CD4-positive, alpha-beta T cell (primary cell): ENCODE measurements at places on chromosomes 3 and 15.

DNA sequence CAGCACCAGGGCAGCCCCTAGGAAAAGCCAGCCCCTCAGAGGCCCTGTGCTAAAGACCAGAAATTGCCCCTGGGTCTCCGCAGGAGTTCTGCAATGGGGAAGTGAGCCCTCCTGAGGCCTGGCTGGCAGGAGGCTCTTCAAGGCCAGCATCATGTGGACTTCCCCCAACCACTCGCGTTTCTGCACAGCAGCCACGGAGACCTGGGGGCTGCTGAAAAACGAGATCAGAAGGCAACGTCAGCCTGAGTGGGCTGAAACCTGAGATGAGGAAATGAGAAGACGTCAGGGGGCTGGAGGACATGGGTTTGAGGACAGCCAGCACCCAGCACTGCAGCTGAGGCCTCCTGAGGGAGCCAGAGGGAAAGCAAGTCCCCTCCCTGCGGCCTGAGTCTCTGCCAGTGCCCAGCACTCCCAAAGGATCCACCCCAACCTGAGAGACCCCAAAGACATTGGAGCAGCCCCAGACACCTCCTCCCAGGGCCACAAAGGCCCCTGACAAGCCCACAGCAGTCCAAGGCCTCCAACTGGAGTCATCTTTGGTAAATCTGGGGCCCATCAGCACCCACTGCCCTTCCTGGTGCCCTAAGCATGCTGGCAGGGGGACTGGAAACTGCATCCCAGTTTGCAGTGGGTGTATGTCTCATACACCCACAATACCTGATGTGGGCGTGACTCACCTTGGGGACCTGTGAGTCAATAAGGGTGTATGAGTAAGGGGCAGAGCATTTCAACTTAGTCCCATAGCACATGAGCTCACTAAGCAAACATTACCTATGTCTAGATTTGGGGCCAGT, 29.2 kb upstream of the CYP11A1 start:
- H3K4me3 ChIP-seq: no peak overlapping the region
- peaks cover 26% of the 10 kb centered on the region for H3K4me1 ChIP-seq
- no peaks in the 10 kb centered on the region for H3K36me3 ChIP-seq
- DNase-seq: no peak
- H3K27me3 ChIP-seq: no peaks in the 10 kb centered on the region

DNA sequence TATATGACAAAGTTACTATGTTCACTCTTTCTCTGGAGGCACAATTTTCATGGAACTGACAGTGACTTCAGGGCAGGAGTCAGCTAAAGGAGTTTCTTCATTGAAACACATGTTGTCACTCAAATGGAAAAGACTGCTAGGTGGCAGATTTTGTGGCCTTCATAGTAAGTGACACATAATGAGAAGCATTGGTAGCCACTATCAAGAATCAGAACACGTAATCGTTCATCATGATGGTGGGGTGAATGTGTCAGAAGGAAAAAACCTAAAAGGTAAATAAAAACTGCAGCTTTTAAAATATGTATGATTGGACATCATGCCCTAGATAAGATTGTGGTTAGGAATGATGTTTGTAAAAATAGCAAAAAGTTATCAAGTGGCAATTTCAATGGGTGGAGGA, 1491.0 kb downstream of the SI start:
- H3K27me3 ChIP-seq: no peaks in the 10 kb centered on the region
- H3K36me3 ChIP-seq: no peaks in the 10 kb centered on the region
- no peak overlapping the region for H3K27ac ChIP-seq
- no peak overlapping the region for H3K4me3 ChIP-seq
- DNase-seq: no peak

GRCh38 chr15:64519897-64520296, 59.5 kb downstream of the ZNF609 start:
- no peaks in the 10 kb centered on the region for H3K36me3 ChIP-seq
- peaks cover 9% of the 10 kb centered on the region for H3K4me1 ChIP-seq
- no peaks in the 10 kb centered on the region for H3K27me3 ChIP-seq
- no peak overlapping the region for H3K27ac ChIP-seq
- DNase-seq: no peak
- no peak overlapping the region for H3K4me3 ChIP-seq

DNA sequence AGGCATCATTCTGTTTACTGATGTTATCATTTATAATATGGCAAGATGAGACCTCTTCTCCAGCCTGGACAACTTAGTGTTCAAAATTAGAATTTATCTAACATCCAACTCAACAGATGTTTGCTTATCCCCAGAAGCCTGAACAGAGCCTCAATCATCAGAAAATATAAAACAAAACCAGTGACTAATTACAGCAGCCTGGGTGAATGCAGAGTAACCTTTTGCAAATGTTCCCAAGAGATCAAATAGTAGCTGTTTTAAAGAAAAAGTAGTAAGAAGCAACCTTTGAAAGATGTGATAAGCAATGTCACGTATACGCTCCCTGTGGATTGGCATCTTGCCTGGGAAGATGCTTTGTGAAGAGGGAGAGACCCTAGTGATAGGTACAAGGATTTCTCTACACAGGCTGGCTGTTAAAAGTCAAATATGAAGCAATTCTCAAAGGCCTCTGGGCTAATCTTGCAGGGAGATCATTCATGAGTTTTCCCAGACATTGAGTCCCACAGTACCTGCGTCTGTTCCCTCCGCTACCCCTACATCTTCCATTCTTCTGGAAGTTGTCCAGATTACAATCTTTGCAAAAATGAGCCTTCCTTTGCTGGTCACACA, 39.3 kb upstream of the PRICKLE2 start:
- DNase-seq: no peak
- H3K4me3 ChIP-seq: no peak overlapping the region
- H3K36me3 ChIP-seq: no peaks in the 10 kb centered on the region
- peaks cover 5% of the 10 kb centered on the region for H3K27me3 ChIP-seq

GRCh38 chr3:143428294-143428693, 308.7 kb downstream of the CHST2 start:
- no peaks in the 10 kb centered on the region for H3K36me3 ChIP-seq
- no peak overlapping the region for H3K27ac ChIP-seq

DNA sequence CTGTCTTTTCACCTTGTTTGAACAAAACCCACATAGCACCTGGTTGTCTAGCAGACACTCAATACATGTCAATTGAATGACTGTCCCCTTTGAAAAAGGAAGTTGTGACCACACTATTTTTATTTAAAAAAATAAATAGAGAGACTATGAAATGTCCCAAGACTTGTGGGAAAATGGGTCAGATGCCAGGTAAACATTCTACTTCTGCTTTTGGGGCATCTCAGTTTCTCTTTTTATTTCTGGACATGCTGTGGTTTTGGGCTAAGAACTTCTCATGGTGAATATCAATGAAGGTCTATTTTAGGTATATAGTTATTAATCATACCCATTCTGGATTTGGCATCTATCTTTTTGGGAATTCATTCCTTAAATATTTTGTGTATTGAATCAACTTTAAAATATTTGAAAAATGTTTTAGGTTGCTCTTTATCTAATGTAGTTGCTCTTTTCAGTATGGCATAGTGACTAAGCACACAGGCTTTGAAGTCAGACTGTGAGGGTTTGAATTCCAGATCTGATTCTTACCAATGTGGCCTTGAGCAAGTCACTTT, 4.4 kb downstream of the TMEM45A start:
- no peaks in the 10 kb centered on the region for H3K36me3 ChIP-seq
- no peak overlapping the region for H3K4me3 ChIP-seq
- peaks cover 6% of the 10 kb centered on the region for H3K27me3 ChIP-seq
- H3K4me1 ChIP-seq: peaks cover 9% of the 10 kb centered on the region
- H3K27ac ChIP-seq: no peak overlapping the region
- DNase-seq: no peak

DNA sequence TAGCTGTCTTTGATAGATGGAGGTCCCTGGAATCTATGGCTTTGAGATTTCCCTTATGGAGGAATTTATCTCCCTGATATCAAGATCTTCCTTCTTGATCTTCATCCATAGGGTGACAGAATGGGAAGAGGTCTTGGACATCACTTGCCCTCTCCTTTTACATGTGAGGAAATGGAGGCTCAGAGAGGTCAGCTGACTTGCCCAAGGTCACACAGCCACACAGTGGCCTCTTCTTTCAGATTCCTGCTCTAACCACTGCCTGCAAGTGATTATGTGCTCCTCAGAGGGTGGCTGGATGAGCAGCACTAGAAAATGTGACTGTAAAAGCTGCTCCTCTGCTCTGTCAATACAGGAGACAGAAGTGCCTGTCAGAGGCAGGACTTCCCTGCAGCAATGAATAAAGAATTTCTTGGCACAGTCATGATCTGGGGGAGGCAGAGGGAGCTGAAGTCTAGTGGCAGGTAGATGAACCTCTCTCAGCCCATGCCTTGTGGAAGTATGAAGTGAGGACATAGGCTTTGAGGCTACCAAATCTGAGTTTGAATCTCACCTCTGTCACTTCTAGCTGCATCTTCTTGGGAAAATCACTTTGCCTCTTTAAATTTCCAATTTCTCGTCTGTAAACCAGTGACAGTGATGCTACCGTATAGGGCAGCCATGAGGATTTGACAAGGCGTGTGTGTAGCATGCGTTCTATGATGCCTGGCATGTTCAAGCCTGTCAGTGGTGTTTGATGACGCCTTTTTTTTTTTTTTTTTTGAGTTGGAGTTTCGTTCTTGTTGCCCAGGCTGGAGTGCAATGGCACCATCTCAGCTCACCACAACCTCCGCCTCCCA, 12.0 kb downstream of the SSUH2 start:
- no peak overlapping the region for H3K27ac ChIP-seq
- H3K4me1 ChIP-seq: peaks cover 3% of the 10 kb centered on the region
- H3K36me3 ChIP-seq: no peaks in the 10 kb centered on the region
- no peak overlapping the region for H3K4me3 ChIP-seq
- no peaks in the 10 kb centered on the region for H3K27me3 ChIP-seq

DNA sequence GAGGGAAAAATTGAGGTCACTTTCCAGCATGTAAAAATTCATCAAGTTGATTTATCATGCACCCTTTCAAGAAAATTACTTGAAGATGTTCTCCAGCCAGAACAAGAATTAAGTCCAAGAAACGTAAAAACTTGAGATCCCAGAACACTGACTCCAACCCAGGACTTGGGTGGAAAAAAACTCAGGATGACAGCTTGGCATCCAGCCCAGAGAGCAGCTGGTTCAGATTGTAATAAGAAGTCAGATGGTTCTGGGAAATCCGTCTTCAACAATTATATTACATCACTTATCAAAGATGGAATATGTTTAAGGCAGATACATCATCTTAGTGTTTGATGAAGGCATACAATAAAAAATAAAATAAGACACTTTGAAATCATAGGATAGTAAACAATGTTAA, 23.0 kb upstream of the DNAJC13 start:
- no peak for DNase-seq
- H3K4me3 ChIP-seq: no peak overlapping the region

- no peak overlapping the region for H3K27ac ChIP-seq
- H3K36me3 ChIP-seq: no peaks in the 10 kb centered on the region
- peaks cover 49% of the 10 kb centered on the region for H3K27me3 ChIP-seq
- H3K4me1 ChIP-seq: no peaks in the 10 kb centered on the region
- no peak overlapping the region for H3K4me3 ChIP-seq
- DNase-seq: no peak
Measured at GRCh38 chr3:24496529-24497482, 2.2 kb upstream of the THRB start.

- H3K27me3 ChIP-seq: no peaks in the 10 kb centered on the region
- no peak overlapping the region for H3K4me3 ChIP-seq
- H3K27ac ChIP-seq: no peak overlapping the region
- H3K4me1 ChIP-seq: peaks cover 4% of the 10 kb centered on the region
- peaks cover 3% of the 10 kb centered on the region for H3K36me3 ChIP-seq
Measured at GRCh38 chr3:59873576-59874230, 823.9 kb upstream of the CFAP20DC start.

DNA sequence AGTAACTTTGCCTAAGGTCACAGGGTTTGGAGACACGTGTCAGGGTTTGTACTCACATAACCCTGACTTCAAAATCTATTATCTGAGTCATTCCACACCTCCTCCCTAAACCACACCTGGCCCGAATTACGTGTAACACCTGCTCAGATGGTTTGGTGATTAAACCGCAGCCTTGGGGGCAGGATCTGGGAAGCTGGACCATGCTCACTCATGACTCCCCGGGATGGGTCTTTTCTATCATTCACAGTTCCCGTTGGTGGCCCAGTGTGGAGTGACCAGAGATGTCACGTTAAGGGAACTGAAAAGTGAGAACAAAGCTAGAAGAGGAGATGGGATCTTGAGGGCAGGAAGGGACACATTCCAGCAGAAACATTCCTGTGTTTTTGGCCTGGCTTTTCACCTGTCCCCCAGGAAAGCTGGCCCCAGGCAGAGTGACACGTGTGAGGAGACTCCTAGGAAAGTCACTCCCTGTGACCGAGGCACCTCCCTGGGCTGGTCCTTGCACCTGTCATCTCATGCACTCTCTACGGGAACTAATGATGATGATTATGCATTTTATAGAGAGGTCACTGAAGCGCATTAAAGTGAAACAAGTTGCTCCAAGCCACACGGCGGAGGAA, 75.4 kb upstream of the POMGNT2 start:
- H3K4me1 ChIP-seq: peaks cover 54% of the 10 kb centered on the region
- no peaks in the 10 kb centered on the region for H3K36me3 ChIP-seq
- DNase-seq: peak; percentile 62
- H3K4me3 ChIP-seq: no peak overlapping the region
- H3K27ac ChIP-seq: peak overlapping the region; percentile 77

DNA sequence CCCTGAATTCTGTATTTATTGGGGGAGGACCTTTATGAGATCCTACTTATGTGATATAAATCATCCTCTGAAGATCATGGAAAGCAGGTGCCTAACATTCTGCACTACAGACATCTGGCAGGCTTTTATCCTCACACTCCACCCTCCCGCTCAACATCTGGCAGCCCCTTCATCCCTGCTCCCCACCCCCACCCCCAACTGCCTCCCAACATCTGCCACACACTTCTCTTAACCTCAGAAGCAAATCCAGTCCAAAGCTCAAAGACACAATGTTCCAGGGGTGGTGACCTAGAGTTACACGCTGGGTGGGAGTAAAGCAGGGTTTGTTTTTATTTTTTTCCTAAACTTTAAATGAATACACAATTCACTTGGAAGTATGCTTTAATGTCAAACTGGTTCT, 184.5 kb upstream of the ATP11B start:
- no peak for DNase-seq
- no peak overlapping the region for H3K4me3 ChIP-seq
- no peaks in the 10 kb centered on the region for H3K4me1 ChIP-seq
- H3K27me3 ChIP-seq: no peaks in the 10 kb centered on the region
- H3K36me3 ChIP-seq: no peaks in the 10 kb centered on the region

- H3K27me3 ChIP-seq: no peaks in the 10 kb centered on the region
- H3K4me3 ChIP-seq: no peak overlapping the region
- no peaks in the 10 kb centered on the region for H3K36me3 ChIP-seq
Measured at GRCh38 chr3:78134496-78134895, 1094.6 kb downstream of the ROBO2 start.

DNA sequence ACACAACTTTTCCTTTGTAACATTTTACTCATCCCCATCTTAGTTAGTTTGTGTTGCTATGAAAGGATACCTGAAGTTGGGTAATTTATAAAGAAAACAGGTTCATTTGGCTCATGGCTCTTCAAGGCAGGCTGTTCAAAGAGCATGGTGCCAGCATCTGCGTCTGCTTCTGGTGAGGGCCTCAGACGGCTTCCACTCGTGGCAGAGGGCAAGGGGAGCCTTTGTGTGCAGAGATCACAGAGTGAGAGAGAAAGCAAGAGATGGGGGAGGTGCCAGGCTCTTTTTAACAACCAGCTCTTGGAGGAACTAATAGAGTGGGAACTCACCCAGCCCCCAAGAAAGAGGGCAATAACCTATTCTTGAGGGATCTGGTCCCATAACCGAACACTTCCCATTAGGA, 23.1 kb downstream of the PLA2G4F start:
- no peaks in the 10 kb centered on the region for H3K36me3 ChIP-seq
- no peak overlapping the region for H3K4me3 ChIP-seq
- peaks cover 4% of the 10 kb centered on the region for H3K27me3 ChIP-seq
- H3K4me1 ChIP-seq: no peaks in the 10 kb centered on the region
